Motor neuron (in vitro differentiated cells): ENCODE measurements at places on chromosomes 6 and 20.
A peak's percentile ranks its signal among the peaks of the same experiment; 100 is the strongest.

GRCh38 chr6:15431762-15432483, 186.1 kb downstream of the JARID2 start:
- no peak for ATAC-seq

DNA sequence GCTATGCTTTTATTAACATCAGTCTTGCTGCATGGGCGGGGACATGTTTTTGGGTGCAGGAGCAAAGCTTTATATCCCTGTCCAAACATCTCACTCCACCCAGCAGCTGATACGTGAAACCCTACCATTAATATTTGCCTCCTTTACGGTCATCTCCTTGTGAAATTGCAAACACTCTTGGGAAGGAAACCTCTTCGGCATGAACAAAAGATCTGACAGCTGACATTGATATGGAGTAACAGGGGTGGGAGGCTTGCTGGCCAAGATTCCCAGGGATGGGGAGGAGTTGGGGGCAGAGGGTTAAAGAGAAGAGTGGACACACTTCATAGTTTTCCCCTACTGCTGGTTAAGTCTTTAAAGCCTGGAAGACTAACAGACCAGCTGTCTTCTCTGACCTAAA, 22.2 kb upstream of the VEGFA start:
- ATAC-seq: no peak

- ATAC-seq: peak; percentile 35
Observed at GRCh38 chr20:22590662-22591061, 6.3 kb upstream of the FOXA2 start.

DNA sequence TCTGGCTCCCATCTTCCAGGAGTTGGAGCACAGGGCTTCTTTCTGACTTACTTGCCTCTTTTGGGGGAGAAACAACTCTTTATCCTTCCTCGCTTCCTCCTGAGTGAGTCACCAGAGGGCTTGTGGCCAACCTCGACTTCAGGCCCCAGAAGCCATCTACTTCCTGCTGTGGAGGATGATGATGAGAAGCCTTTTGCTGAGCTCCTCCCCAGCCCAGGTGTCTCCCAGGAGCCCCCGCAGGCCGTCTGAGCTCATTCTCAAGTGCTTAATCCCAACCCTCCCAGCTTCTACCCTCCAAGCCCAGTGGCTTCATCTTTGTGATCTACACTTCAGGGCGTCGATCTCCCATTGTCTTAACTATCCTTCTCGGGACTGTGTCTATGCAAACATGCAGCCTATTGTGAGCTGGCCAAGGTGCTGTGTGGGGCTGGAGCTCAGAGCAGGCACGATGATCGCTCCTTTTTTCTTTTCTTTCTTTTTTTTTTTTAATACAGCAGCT, 27.9 kb downstream of the SDCBP2 start:
- no peak for ATAC-seq

- no peak for ATAC-seq
Observed at GRCh38 chr20:14449323-14449722, 111.9 kb upstream of the FLRT3 start.
